ENCODE measurements at places on chromosomes 6 and 20.

GRCh38 chr20:2335096-2335870 lies 39.5 kb downstream of the TGM3 start:
- DNase-seq, result no peak

- DNase-seq, result no peak
Measured at GRCh38 chr6:169428532-169428931, 174.9 kb upstream of the THBS2 start.

- no peak for DNase-seq
Measured at GRCh38 chr6:137210903-137211302, 8.3 kb downstream of the IFNGR1 start.

GRCh38 chr6:6085928-6086668 lies 79.4 kb upstream of the NRN1 start:
- no peak for DNase-seq

DNA sequence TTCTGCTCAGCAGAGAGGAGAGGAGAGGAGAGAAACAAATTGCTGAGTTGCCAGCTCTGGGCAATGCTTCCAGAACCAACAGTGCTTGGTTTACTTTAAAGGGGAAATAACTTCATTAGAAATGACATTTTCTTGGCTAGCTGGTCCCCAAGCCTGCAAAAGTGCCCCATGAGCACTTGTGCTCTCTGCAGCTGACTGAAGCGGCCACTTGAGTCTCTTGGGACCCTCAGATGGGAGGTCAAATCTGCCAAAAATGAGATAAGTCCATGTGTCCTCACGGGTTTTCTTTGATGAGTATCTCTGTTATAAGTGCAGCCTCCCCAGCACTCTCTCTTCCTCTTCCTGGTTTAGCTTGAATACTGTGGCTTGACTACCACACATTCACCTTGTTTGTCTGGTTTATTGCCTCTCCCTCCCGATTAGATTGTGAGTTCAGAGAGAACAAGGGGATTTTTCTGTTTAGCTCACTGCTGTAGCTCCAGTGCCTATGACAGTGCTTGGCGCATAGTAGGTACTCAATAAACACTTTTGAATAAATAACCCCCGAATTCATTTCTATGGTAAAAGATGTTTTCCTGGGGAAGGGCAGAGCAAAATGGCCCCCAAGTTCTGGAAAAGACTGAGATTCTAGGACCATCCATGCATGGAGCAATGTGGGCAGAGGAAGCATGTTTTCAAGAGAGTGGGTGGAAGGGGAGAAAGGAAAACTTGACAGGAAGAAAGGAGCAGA lies 7.0 kb upstream of the RIN2 start:
- DNase-seq, result no peak

- no peak for DNase-seq
Measured at GRCh38 chr6:11202513-11203305, 29.8 kb downstream of the NEDD9 start.

DNA sequence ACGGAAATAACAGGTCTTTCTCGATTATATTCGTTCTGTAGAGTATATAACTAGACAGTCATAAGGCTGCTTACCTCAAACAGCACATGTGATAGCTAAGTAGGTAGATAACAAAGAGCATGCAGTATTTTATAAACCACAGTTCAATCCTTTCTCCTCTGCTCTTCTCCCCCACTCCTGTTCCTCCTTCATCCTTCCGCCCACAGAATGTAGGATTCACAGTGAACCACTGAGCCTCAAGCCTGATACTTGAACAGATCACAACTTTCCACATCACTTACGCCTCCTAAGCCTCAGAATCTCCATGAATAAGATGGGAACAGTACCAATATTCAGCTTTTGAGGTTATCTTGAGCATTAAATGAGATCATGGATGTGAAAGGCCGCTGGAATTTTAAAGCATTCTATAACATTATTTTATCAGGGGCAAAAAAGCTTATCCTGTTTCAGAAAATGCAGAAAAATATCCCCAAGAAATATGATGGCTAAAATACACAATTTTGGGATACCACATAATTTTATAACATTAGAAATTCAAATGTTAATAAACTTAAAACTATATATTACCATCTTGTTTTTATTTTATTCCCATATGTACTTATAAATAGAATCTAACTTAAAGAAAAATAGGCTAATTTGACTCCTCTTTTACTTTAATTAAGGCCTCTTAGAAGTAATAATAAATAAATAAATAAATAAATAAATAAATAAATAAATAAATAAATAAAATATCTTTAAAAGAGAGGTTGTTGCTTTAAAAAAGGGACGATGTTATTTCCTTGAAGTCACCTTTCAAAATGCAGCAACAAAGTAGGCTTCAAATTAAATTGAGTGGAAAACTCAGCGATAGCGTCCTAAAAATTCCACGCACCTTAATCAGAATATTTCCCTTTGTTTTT lies 33.4 kb downstream of the MTFR2 start:
- no peak for DNase-seq

DNA sequence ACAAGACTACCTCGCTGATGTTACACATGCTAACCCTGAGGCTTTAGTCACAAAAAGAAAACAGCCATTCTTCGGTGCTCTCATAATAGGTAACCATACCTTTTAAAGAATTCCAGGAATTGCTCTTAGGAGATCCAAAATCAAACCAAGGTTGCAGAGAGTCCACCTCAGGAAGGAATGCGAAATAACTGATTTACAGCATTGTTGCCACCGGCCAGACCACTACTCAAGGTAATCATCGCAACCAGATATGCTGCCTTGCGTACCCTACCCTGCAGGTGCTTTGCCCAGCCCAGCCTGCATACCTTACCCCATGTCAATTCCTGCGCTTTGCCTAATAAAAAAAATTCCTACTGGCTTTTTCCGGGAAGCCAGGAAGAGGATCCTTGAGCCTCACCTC lies 27.0 kb downstream of the NUP153 start:
- no peak for DNase-seq

- no peak for DNase-seq
Measured at GRCh38 chr20:18039063-18039462, 18.7 kb downstream of the OVOL2 start.

GRCh38 chr6:5617179-5617578 lies 355.9 kb downstream of the FARS2 start:
- no peak for DNase-seq

DNA sequence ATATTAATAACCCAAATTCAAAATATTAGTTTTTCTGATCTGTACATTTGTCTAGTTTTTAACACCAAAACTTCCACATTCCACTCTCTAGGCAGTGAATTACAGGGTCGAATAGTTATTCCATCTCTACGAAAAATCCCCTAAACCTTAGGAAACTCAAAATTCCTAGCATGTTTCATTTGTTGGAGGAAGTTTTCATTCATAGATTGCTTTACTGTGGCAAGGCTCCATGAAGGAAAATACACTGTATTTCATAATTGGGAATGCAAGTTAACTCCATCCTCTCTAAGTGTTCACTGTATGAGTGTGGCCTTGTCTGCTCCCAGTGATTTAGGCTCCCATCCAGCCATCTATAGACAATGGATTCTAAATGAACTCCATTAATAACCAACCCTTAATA lies 296.1 kb downstream of the TENT5A start:
- DNase-seq, result no peak

DNA sequence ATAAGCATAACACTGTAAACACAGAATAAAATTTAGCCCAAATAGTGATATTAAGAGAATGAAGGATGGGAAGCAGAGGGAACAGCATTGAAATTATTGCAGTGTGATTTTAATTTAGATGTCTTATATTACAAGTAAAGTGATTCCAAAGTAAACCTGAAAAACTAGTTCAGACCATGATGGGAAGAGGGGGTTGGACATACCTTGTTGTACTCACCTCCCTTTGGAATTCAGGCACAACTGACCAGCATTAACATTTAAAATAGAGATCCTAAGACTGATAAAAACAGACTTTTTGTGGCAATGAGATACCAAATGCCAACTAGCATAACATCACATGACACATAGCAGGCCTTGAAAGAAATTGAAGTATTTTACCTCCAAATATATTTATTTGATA lies 262.6 kb upstream of the PRND start:
- no peak for DNase-seq

- DNase-seq, result no peak
Measured at GRCh38 chr6:76840041-76840745, 623.1 kb downstream of the HTR1B start.

GRCh38 chr6:143164565-143165105 lies 103.9 kb downstream of the AIG1 start:
- no peak for DNase-seq

DNA sequence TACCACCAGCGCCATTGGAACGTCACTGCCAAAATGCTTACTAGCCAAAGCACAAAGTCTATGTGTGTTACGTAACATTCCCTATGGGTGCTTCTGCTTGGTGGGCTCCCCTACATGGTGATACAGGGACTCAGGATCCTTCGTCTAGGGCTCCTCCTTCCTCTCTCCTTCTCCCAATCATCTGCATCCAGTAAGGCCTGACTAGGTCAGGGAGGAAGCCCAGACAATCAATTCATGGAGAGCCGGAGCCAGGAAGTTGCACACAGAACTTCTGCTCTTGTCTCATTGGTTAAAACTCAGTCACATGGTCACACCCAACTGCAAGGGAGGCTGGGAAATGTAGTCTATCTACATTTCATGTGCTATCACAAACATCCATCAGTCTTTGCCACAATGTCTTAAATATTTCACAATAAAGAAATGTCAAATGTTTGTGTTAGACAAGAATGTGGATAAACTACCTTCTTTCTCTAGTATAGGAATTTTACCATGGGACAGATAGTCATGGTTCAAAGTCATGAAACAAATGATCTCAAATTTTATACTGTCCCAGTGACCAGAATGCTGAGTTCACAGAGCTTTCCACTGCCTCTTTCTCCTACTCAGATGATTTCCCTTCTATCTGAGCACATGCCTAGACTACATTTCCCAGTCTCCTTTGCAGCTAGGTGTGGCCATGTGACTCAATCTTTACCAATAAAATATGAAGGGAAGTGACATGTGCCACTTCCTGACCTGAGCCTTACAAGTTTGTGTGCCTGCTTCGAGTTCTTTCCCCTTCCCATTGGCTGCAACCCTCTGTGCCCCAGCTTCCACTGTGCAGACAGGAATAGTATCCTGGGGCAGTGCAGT lies 9.3 kb upstream of the KCNK15 start:
- no peak for DNase-seq

GRCh38 chr20:8454137-8454712 lies 322.2 kb downstream of the PLCB1 start:
- no peak for DNase-seq

- no peak for DNase-seq
Measured at GRCh38 chr6:9412951-9413559, 977.7 kb upstream of the SLC35B3 start.

GRCh38 chr20:59005523-59006166 lies 1.4 kb downstream of the CTSZ start:
- DNase-seq, result no peak

GRCh38 chr6:33812669-33813068 lies 8.9 kb upstream of the MLN start:
- no peak for DNase-seq

DNA sequence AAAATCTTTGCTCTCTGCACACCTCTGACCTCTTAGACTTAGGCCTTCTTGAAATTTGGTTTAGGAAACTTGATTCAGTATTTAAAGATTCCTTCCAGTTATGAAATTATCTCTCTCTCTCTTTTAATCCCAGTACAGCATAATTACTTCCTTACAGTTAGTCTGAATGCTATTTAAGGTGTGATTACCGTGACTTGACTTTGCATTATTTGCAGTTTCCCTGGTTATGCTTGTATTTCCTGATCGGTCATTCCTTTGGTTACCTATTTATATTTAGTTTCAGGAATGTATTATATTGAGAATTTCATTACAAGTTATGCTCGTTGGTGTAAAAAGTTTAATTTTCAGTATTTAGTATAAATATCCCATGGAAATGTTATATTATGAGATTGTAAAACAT lies 16.3 kb downstream of the TMEM170B start:
- DNase-seq, result no peak

DNA sequence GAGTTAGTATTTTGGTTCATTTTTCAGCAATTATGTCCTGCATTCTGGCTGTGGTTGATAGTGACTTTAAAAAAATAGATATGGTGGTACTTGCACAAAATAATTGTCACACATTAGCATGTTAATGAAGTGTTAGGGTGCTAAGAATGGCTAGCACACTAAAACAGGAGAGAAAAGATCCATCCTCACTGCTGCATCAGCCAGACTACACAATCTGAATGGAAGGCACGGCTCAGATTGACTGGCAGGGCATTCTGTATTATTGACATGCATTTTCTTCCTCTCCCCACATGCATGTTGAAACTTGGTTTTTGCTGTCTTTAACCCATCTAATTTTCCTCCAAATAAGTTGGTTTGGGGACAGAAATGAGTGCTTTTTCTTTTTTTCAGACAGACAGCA lies 306.3 kb downstream of the PRL start:
- no peak for DNase-seq

GRCh38 chr6:152975204-152975915 lies 7.5 kb downstream of the FBXO5 start:
- DNase-seq, result no peak

All from stimulated activated CD4-positive, alpha-beta T cell treated with anti-CD3 and anti-CD28 coated beads, Interleukin-2, amount 100 ng/mL, for 4 hours (primary cell).